ENCODE measurements at places on chromosomes 13 and 19. TPM values are rescaled to one million over a fixed set of nuclear protein-coding genes. Genes with fewer than 3 reads are reported as not detected.

The SPRY2 gene
- total RNA-seq = 1.5 TPM

The CCL25 gene
- not detected for total RNA-seq

The CHAF1A gene
- 81.1 TPM for total RNA-seq

The RGS9BP gene
- total RNA-seq = 0.06 TPM

The KLK12 gene
- not detected for total RNA-seq

The MAST1 gene
- total RNA-seq = 0.92 TPM

The LGALS4 gene
- 0.65 TPM for total RNA-seq

The LEUTX gene
- total RNA-seq = not detected

The PDE4A gene
- total RNA-seq = 30.3 TPM

The LGALS14 gene
- total RNA-seq = not detected

The ATCAY gene
- total RNA-seq = not detected

The DAND5 gene
- total RNA-seq = not detected

The NLRP11 gene
- 0.06 TPM for total RNA-seq

The OR7D2 gene
- total RNA-seq = not detected

The IGFL3 gene
- not detected for total RNA-seq

The CGB5 gene
- not detected for total RNA-seq

The OVOL3 gene
- total RNA-seq = not detected

The KLF2 gene
- total RNA-seq = 0.46 TPM
